ENCODE measurements at places on chromosomes 2 and 18.

GRCh38 chr2:222445227-222445626, 20.9 kb downstream of the SGPP2 start:
- DNase-seq = no peak

DNA sequence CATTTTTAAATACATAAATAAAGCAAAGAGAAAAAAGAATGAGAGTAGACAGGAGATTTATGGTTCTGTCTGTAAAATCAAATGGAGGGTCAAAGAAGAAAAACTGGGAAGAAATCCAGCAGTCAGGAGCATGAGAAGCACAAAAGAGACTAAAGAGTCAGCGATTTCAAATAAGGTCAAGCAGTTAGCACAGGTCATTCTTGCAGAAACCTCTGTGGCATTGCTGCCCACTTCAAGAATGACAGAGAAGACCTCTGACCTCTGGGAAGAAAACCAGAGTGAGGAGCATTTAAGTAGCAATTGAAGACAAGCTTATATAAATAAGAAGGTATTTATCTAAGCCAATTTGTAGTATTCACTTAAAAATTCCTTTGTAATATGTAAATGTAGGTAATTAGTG, 172.0 kb upstream of the SPOPL start:
- no peak for DNase-seq

DNA sequence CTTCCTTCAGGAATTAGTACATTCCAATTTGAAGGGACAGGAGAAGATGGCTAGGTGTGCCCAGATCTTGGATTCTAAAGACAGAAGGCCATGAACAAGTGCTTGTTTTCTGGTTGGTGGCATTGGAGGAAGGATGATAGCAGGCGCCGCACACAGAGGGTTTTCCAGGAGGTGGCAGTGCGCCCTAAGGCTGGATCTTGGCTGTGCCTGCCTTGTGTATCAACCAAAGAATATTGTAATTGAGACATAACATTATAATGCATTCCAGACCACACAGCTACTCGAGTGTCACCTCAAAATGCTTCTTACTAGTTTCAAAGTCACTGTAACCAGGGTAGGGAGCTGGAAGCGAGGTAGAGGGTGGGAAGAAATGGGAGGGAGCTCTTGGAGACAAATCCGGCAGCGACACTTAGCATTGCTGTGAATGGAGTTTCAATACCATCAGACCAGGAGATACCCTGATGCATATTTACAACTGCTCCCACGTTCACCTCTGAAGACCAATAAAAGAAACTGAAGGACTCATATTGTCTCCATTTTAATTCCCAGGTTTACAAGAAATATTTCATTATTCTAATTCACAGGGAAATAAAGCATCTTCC, 42.5 kb downstream of the CPO start:
- DNase-seq = peak; percentile 43

DNA sequence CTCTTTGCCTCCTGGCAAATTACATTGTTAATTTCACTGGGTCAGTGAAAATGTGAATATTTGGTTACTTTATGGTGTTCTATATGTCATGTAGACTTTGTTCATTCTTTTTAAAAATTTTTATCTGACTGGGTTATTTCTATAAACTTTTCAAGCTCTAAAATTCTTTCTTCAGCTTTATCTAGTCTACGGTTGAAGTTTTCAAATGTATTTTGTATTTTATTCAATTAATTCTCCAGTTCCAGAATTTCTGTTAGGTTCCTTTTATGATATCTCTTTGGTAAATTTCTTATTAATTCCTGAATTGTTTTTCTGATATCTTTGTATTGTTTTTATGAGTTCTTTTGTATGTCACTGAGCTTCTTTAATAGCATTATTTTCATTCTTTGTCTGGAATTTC, 228.1 kb downstream of the LPIN1 start:
- no peak for DNase-seq

GRCh38 chr2:155060896-155061295, 362.4 kb downstream of the KCNJ3 start:
- no peak for DNase-seq

DNA sequence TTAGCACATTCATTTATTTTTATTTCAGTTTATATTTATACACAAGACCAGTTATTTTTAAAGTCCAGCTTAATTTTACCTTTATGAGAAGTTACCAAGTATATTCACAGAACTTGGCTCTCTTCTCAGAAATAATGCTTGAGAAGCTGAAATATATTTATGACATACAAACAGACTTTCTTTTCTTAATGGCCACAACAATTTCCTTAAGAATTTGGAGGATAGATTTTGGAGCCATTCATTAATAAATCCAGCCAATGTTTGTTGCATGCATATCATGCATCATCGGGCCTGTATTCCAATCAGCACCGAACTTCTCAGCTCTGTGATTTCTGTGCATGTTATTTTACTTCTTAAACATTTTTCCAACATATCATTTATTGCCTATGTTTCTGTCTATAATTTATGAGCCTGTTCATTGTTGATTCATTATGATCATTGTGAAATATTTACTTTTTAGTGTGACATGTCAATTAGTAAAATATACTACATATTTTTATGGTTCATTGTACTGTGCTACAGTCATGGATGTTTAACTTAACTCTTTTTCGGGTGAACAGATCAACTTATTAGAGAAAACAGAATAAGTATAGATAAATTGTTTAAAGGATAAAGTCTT, 3.5 kb downstream of the GULP1 start:
- DNase-seq = no peak

DNA sequence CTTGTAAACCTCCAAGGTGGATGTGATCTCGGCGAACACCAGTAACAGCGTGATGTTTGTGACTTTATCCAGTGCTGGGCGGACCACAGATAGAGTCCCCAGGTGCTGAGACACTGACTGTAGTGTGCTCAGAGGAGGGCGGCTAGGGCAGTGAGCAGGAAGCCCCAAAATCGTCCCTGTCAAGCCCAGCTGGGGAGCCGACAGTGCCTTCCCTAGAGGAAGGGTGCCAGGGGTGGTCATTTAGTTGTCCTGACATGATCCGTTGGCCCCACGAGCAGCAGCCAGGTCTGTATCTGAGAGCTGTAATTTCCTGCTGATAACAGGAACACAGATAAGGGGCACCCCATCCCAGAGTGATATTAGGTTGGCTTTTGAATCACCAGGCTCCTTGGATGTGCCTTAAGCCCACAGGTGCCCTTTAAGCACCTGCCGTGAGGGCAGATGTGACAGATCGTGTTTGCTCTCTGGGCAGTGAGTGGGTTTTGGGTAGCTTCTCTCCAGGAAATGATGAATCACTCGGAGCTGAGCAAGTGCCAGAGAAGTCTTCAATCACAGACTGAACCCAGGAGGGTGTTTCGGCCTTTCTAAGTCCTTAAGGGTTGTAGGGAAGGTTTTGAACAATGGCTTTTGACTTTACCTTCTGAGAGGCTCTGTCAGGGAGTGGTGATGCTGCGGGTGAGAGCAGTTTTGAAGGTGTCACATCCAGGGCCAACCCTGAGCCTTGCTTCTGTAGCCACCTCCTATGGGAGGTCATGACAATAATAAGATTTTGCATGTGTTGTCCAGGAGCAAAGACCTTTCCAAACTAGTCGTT, 7.7 kb downstream of the LPIN1 start:
- peak; percentile 78 for DNase-seq

All from activated naive CD4-positive, alpha-beta T cell treated with Interleukin-2 at 50 U/mL for 16 hours (primary cell).